ENCODE measurements at places on chromosomes 1 and 21.

GRCh38 chr1:107529511-107530149 is 388.8 kb downstream of the NTNG1 start:
- no peak for DNase-seq

DNA sequence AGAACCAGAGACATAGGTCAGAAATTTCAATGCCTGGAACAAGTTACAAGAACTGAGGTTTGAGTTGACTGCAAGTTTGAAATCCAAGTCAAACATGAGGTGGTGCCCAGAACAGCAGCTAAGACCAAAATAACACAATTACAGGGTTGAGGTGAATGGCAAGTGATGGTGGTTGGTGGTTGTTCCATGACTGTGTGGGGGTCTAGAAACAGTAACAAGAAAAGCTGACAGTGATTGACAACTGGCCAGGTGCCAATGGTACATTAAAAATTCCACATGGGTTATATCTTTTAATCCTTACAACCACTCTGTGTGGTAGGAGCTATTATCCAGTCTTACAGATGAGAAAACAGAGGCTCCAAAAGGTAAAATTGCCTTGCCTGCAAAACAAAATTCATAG is 32.0 kb downstream of the RIMS3 start:
- no peak for DNase-seq

DNA sequence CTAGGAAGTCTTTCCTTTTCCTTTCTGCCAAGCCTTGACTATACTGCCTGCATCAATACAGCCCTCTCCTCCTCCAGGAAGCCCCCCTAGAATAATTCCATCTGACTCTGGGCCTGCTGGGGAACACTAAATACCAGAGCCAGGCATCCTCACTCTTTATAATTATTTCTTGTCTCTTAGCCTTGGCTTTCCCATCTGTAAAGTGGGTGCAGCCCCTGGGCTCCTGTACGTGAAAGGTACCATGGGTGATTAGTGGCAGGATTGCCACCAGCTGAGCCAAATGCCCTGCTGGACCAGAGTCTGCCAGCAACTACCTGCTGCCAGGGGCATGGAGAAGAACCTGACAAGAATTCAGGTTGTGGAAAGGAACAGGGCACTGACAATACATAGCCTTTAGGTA is 58.7 kb downstream of the LGR6 start:
- DNase-seq = no peak

- no peak for DNase-seq
Observed at GRCh38 chr1:230747127-230747730, at the start of gene CAPN9. Gene CAPN9 (plus strand): TSS chr1:230747388. CDS start chr1:230747497, 109 bp downstream.

DNA sequence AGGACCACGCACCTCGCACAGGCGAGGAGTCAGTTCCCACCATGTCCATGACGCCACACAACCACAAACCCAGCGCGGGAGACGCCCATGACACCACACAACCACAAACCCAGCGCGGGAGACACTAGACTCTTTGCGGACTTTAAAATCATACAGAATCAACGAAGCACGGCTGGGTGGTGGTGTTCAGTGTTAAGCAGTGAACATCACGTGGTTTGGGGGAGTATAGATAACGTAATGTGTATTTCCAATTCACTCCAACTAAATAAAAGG is 19.2 kb downstream of the PTTG1IP start:
- DNase-seq = no peak

DNA sequence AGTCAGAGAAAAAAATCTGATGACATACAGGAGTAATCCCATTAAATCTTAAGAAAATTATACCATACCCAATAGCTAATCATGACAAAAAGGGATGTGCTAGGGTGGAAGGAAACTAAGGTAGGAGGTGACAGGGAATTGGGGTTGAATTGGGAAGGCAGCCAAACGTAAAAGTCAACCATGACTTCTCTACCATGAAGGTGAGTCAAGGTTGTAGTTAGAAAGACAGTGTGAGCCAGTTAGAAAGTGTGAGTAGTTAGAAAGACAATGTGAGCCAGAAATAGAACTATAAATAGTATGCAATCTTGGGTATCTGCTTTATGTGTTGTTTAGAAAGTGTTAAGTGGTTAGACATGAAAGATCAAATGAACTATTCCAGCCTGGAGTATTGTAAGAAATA is 556.8 kb downstream of the AGBL4 start:
- DNase-seq = no peak

GRCh38 chr1:212234431-212235395 is 50.5 kb upstream of the PPP2R5A start:
- DNase-seq = peak; percentile 17

GRCh38 chr1:112702420-112703261 is 4.3 kb downstream of the RHOC start:
- no peak for DNase-seq

GRCh38 chr1:246544001-246544400 is 22.1 kb downstream of the TFB2M start:
- no peak for DNase-seq

DNA sequence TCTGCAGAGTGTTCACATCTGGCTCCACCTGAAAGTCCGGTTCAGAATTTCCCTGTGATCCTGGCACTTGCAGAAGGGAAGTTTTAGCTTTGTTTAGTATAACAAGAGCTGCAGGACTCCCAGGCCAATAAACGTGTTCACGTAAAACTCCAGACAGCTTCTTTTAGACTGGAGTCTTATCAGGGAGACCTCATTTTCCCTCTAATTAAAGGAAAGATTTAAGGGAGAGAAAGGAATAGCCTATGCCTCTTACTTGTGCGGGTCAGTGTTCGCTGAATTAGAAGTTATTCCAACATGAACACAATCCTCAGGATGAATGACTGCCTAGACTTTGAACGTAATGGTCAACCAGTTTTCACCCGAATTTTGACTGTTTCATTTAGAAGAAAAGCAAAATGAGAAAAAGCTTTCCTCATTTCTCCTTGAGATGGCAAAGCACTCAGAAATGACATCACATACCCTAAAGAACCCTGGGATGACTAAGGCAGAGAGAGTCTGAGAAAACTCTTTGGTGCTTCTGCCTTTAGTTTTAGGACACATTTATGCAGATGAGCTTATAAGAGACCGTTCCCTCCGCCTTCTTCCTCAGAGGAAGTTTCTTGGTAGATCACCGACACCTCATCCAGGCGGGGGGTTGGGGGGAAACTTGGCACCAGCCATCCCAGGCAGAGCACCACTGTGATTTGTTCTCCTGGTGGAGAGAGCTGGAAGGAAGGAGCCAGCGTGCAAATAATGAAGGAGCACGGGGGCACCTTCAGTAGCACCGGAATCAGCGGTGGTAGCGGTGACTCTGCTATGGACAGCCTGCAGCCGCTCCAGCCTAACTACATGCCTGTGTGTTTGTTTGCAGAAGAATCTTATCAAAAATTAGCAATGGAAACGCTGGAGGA is 202.1 kb upstream of the SGIP1 start:
- peak; percentile 56 for DNase-seq

DNA sequence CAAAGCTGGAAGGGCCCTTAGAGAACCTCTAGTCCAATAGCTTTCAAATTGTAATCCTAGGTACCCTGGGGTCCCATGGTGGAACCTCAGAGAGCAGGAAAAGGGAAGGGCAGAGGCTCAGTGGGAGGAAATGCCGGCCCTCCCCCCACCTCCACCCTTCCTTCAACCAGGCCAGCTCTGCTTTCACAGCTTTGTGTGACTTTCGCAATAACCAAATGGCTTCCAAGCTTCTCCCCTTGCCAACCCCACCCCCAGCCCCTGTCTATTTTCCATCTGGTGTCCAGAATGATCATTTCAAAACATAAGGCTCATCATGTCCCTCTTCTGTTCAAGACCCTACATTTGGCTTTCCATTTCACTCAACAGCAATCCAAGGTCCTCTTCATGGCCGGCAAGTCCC is 74.4 kb downstream of the CD58 start:
- DNase-seq = no peak

DNA sequence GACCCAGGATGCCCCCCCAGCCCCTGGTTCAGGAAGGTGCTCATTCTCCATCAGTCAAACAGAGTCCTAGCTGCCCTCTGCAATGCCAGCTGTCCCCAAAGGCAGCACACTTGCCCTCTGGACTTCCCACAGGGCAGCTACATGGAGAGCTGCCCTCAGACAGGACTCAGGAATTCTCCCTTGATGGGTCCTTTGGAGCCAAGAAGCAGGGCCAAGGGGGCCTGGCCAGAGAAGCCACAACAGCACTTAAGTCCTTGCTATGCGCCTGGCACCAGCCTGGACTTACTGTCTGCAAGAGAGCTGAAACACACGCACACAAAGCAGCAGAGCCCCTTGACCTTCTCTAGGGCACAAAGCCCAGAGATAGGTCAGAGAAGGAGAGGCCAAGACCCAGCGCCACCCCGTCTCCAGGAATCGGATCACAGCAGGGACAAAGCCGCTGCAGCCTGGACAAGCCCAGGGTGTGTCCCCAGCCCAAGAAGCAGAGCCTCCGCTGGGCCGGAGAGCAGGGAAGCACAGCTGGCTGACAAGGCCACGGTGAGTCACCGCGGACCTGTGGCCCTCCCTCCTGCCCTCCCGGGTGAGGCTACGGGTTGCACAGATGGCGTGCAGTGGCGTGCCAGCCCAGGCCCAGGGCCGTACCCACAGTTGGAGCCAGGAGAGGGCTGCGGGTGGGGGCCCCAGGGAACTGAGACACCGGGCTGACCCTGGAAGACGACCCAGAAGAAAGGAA is 1.7 kb downstream of the WNT9A start:
- DNase-seq = no peak

DNA sequence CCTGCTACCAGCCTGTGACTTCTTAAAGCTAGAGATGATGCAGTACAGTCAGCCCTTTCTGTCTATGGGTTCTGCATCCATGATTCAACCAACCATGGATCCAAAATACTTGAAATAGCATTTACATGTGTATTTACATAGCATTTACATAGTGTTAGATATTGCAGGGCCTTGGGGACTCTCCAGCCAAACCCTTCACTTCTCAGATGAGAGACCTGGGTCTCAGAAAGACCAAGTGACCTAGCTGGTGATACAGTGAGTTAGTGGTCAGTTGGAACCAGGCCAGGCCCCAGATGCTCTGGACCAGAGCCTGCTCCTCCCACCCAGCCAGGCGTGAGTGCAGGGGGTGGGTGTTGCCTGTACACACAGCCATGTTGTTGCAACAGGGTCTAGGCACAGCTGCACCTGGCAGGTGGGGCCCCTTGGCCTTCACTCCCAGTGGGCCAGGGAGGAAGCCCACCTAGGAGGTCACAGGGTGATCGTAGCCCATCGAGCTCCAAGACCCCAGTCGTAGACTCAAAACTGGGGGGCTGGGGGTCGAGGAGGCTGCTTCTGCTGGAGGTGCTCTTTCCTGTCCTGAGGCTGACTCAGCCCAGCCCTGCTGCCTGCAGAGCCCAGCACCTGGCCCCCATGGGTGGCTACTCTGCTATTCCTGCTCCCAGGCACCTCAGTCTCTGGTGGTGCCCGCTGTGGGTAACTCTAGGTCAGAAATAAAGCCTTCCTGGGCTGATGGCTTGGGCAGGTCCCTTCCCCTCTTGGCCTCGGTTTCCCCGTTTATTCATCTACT is 7.7 kb downstream of the TMEM61 start:
- no peak for DNase-seq

GRCh38 chr1:238892612-238893011 is 493.8 kb upstream of the CHRM3 start:
- no peak for DNase-seq

DNA sequence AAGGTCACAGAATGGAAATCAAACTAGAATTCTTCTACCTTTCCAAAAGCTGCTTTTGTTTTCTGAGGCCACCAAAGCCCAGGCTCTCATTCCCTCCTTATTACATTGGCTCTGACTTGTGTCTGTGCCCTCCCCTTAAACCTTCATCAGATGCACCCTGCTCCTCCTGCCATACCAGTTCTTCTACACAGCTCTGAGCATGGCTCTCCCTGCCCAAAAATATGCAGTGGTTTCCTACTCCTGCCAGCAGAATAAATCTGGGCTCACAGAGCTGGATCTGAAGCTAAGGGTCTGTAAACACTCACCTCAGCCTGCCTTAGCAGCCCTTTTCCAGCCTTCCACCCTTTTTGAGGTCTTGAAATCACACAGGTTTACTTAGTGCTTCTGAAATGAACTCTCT is 55.0 kb downstream of the TTC3 start:
- no peak for DNase-seq

- DNase-seq = peak; percentile 38
Observed at GRCh38 chr1:182430263-182431068, 19.5 kb upstream of the RGSL1 start.

- no peak for DNase-seq
Observed at GRCh38 chr1:21497466-21498061, 11.7 kb upstream of the ALPL start.

DNA sequence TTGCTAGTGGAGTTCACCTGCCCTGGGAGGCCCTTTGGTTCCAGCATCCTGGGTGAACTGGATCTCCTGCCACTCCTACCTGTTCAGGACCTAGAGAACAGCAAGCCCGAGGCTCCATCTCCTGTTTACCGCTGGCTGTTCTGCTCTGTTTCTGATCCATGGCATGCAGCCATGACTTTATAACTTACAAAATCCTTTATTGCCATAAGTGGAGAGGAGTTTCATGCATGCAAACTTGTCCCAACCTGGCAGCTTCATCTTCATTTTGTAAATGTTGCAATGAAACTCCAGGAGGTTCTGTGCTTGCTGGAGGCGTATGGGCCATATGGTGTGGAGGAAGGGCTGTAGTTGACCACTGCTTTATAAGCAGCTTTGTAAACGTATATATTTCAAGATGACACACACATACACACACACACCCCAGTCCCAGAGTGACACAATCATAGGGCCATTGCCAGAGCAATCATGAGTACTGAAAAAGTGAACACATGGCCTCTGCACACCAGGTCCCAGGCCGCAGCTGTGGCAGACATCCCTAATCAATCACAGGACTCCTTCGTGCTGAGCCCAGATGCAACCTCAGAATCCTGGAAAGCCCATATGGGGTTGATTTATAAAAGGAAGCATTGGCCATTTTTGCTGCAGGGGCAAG is 69.0 kb downstream of the UBIAD1 start:
- no peak for DNase-seq

DNA sequence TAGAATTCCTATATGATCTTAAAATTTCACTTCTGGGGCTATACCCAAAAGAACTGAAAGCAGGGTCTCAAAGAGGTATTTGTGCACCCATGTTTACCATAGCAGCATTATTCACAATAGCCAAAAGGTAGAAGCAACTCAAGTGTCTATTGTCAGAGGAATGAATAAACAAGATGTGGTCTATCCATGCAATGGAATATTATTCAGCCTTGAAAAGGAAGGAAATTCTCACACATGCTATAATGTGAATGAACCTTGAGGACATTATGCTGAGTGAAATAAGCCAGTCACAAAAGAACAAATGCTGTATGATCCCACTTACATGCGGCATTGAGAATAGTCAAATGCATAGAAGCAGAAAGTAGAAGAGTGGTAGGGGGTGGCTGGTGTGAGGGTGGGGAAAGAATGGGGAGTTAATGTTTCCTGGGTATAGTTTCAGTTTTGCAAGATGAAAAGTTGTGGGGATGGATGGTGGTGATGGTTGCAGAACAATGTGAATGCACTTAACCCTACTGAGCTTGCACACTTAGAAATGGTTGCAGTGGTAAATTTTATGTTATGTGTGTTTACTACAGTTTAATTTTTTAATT is 122.4 kb downstream of the TOMM20 start:
- DNase-seq = peak; percentile 38

- DNase-seq = no peak
Observed at GRCh38 chr1:14997646-14998276, 155.8 kb upstream of the TMEM51 start.
